Hair follicle dermal papilla cell (primary cell): ENCODE measurements at places on chromosomes 12 and 14. TPM values are rescaled to one million over a fixed set of nuclear protein-coding genes. Genes with fewer than 3 reads are reported as not detected.

Gene CATSPERB
- total RNA-seq = not detected in 2 replicates

Gene BICDL1
- total RNA-seq = not detected in 2 replicates

Gene DUSP16
- 6.2 and 6.3 TPM in 2 replicates for total RNA-seq

Gene NELL2
- 0.36 TPM in 1 of 2 replicates, not detected in the other for total RNA-seq

Gene HHIPL1
- total RNA-seq = 17.9 and 35.0 TPM in 2 replicates

Gene CIT
- 33.8 and 44.3 TPM in 2 replicates for total RNA-seq

Gene BIN2
- 0.24 TPM in 1 of 2 replicates, not detected in the other for total RNA-seq

Gene KRT2
- total RNA-seq = not detected in 2 replicates

Gene MYO1A
- total RNA-seq = 0.12 TPM in 1 of 2 replicates, not detected in the other

Gene AACS
- total RNA-seq = 39.5 and 42.2 TPM in 2 replicates

Gene PLEKHG7
- not detected in 2 replicates for total RNA-seq

Gene VPS33A
- total RNA-seq = 20.4 and 24.7 TPM in 2 replicates

Gene CCDC197
- total RNA-seq = not detected in 2 replicates

Gene FOXG1
- total RNA-seq = not detected in 2 replicates

Gene IQSEC3
- total RNA-seq = not detected in 2 replicates

Gene KSR2
- total RNA-seq = 0.16 and 0.61 TPM in 2 replicates

Gene GTF2H3
- 34.0 and 44.0 TPM in 2 replicates for total RNA-seq

Gene TSPAN11
- total RNA-seq = 0.36 and 1.3 TPM in 2 replicates

Gene PTPRO
- total RNA-seq = 0.24 and 0.65 TPM in 2 replicates

Gene LMBR1L
- 22.5 and 36.3 TPM in 2 replicates for total RNA-seq

Gene MANSC4
- total RNA-seq = not detected in 2 replicates

Gene B4GALNT3
- 0.32 and 0.36 TPM in 2 replicates for total RNA-seq

Gene SERPINA12
- not detected in 2 replicates for total RNA-seq

Gene SENP1
- total RNA-seq = 24.9 and 28.1 TPM in 2 replicates

Gene PTPRB
- total RNA-seq = 0.49 and 0.85 TPM in 2 replicates

Gene OTUB2
- total RNA-seq = 1.9 and 2.2 TPM in 2 replicates

Gene PSME2
- total RNA-seq = 59.1 and 63.8 TPM in 2 replicates

Gene NGB
- not detected in 2 replicates for total RNA-seq

Gene CD63
- 1,008 and 1,281 TPM in 2 replicates for total RNA-seq

Gene DACT1
- 2.1 and 2.9 TPM in 2 replicates for total RNA-seq

Gene PPP4R4
- total RNA-seq = 2.7 and 5.4 TPM in 2 replicates

Gene RAPGEF3
- 7.1 and 17.5 TPM in 2 replicates for total RNA-seq

Gene TAPBPL
- 15.9 and 18.1 TPM in 2 replicates for total RNA-seq

Gene ACSS3
- 16.3 and 20.4 TPM in 2 replicates for total RNA-seq

Gene NTN4
- total RNA-seq = 19.6 and 43.8 TPM in 2 replicates

Gene ADAM21
- under 0.01 TPM in 1 of 2 replicates, not detected in the other for total RNA-seq

Gene ATG14
- total RNA-seq = 10.5 and 11.5 TPM in 2 replicates

Gene NDRG2
- 0.81 and 1.5 TPM in 2 replicates for total RNA-seq

Gene REM2
- 0.12 TPM in 1 of 2 replicates, not detected in the other for total RNA-seq

Gene ENDOU
- total RNA-seq = under 0.01 and 0.49 TPM in 2 replicates

Gene KRT80
- total RNA-seq = 0.24 and 1.1 TPM in 2 replicates

Gene MIPOL1
- total RNA-seq = 7.7 and 10.1 TPM in 2 replicates

Gene PTGER2
- 0.97 and 1.1 TPM in 2 replicates for total RNA-seq

Gene BCL11B
- total RNA-seq = 0.36 and 0.81 TPM in 2 replicates

Gene KRT79
- not detected in 2 replicates for total RNA-seq

Gene SLCO1B1
- total RNA-seq = not detected in 2 replicates

Gene CCND2
- 2.6 and 2.7 TPM in 2 replicates for total RNA-seq

Gene PAPLN
- total RNA-seq = 3.6 and 6.8 TPM in 2 replicates

Gene NINJ2
- 0.36 TPM in 1 of 2 replicates, not detected in the other for total RNA-seq

Gene FAM90A1
- total RNA-seq = 0.12 and 0.16 TPM in 2 replicates

Gene MYF5
- total RNA-seq = not detected in 2 replicates

Gene KRT83
- not detected in 2 replicates for total RNA-seq

Gene POLR3B
- total RNA-seq = 10.2 and 10.5 TPM in 2 replicates

Gene CCDC85C
- 2.9 and 4.7 TPM in 2 replicates for total RNA-seq
